ENCODE measurements at places on chromosomes 4 and X.

- H3K27me3 ChIP-seq: no peaks in the 10 kb centered on the region
- no peak overlapping the region for H3K4me3 ChIP-seq
- H3K27ac ChIP-seq: peak overlapping the region; percentile 83
- peaks cover 30% of the 10 kb centered on the region for H3K36me3 ChIP-seq
Observed at GRCh38 chr4:176357359-176358082, 37.8 kb downstream of the SPCS3 start.

GRCh38 chr4:109952612-109953011 is 39.9 kb downstream of the EGF start:
- no peaks in the 10 kb centered on the region for H3K36me3 ChIP-seq
- H3K27me3 ChIP-seq: no peaks in the 10 kb centered on the region
- H3K4me1 ChIP-seq: peaks cover 10% of the 10 kb centered on the region
- no peak for DNase-seq
- H3K27ac ChIP-seq: no peak overlapping the region
- no peak overlapping the region for H3K4me3 ChIP-seq

- DNase-seq: no peak
- no peaks in the 10 kb centered on the region for H3K27me3 ChIP-seq
- no peak overlapping the region for H3K4me3 ChIP-seq
- H3K36me3 ChIP-seq: no peaks in the 10 kb centered on the region
- no peak overlapping the region for H3K27ac ChIP-seq
- no peaks in the 10 kb centered on the region for H3K4me1 ChIP-seq
Observed at GRCh38 chrX:122517786-122518185, 666.3 kb upstream of the GRIA3 start.

- H3K36me3 ChIP-seq: no peaks in the 10 kb centered on the region
- no peak for DNase-seq
- H3K27me3 ChIP-seq: no peaks in the 10 kb centered on the region
- no peak overlapping the region for H3K4me3 ChIP-seq
Observed at GRCh38 chr4:3360777-3361176, 68.0 kb downstream of the RGS12 start.

- H3K27me3 ChIP-seq: no peaks in the 10 kb centered on the region
- H3K27ac ChIP-seq: no peak overlapping the region
- peaks cover 12% of the 10 kb centered on the region for H3K4me1 ChIP-seq
- H3K36me3 ChIP-seq: no peaks in the 10 kb centered on the region
Observed at GRCh38 chr4:6338175-6338950, 68.7 kb downstream of the WFS1 start.

DNA sequence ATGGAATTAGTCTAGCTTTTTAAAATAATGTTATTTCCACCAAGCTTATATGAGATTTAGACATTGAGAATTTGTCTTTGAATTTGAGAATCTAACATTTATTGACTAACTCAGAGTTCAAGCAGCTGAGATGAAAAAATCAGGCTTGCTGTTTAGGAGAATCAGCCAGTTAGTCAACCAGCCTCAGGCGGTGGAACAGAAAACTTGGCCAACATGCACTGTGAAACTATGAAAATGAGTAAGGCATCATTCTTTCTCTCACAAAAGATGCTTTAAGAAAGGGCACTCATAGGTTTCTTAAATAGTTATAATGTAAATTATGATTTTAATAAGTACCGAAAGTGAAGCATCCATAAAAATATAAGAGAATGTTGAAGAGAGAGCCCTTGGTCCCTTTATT is 84.2 kb downstream of the NFKB1 start:
- H3K27me3 ChIP-seq: no peaks in the 10 kb centered on the region
- H3K4me1 ChIP-seq: no peaks in the 10 kb centered on the region
- no peak for DNase-seq
- H3K4me3 ChIP-seq: no peak overlapping the region

GRCh38 chr4:20408611-20409010 is 156.9 kb downstream of the SLIT2 start:
- no peaks in the 10 kb centered on the region for H3K36me3 ChIP-seq
- H3K27me3 ChIP-seq: no peaks in the 10 kb centered on the region
- DNase-seq: no peak
- H3K4me3 ChIP-seq: no peak overlapping the region
- no peak overlapping the region for H3K27ac ChIP-seq
- no peaks in the 10 kb centered on the region for H3K4me1 ChIP-seq

DNA sequence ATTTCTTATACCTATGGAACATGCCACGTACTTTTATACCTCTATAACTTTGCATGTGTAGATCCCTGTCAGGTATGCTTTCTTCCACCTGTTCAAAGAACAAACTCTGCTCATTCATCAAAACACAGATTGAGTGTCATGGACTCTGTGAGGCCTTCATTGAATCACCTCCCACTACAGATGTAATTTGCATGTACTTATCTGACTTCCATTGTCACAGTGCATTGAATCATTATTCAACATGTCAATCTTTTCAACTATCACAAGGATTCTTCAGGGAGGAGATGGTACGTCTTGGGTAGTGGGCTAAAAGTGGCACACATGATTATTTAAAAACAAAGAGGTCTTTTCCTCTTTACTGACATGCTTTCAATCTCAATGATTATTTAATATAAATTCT is 24.1 kb downstream of the SPOCK3 start:
- no peaks in the 10 kb centered on the region for H3K36me3 ChIP-seq
- H3K4me3 ChIP-seq: no peak overlapping the region
- no peak overlapping the region for H3K27ac ChIP-seq
- no peaks in the 10 kb centered on the region for H3K4me1 ChIP-seq
- no peaks in the 10 kb centered on the region for H3K27me3 ChIP-seq
- DNase-seq: no peak

DNA sequence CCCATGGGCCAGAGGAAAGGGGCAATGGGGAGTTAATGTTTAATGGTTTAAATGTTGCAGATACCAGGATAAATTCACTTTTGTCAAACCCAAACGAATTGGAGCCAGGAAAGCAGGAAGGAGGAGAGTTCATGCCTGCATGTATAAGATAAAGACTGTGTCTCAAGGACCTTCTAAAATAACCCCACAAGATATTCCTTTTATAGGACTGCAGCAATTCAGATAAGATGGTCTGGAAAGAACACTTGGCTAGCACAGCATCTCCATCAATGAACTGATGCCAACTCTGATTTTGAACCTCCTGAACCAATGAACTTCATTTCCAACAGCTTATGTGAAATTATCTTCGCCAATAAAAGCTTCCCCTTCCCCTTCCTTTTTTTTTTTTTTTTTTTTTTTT is 31.3 kb upstream of the LONRF3 start:
- DNase-seq: no peak
- no peaks in the 10 kb centered on the region for H3K4me1 ChIP-seq
- H3K27ac ChIP-seq: no peak overlapping the region
- H3K4me3 ChIP-seq: no peak overlapping the region
- H3K36me3 ChIP-seq: no peaks in the 10 kb centered on the region

DNA sequence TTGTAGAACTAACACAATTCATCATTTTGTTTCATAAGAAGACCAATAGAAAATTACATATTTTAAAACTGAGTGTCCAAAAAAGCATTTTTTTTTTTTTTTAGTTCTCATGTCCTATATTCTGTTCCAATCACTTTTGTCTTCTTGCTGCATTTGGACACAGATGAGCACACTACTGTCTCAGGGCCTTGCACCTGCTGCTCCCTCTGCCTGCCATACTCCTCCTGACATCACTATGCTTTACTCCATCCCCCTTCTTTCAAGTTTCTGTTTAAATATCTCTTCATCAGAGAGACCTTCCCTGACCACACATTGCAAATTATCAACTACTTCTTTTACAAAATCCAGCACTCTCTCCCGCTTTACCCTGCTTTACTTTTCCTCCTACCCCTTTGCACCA is 230.7 kb upstream of the GK2 start:
- H3K36me3 ChIP-seq: no peaks in the 10 kb centered on the region
- no peak overlapping the region for H3K4me3 ChIP-seq
- H3K4me1 ChIP-seq: peaks cover 9% of the 10 kb centered on the region
- no peaks in the 10 kb centered on the region for H3K27me3 ChIP-seq
- no peak for DNase-seq

- no peak for DNase-seq
- H3K27ac ChIP-seq: no peak overlapping the region
- no peaks in the 10 kb centered on the region for H3K36me3 ChIP-seq
- no peaks in the 10 kb centered on the region for H3K4me1 ChIP-seq
- no peak overlapping the region for H3K4me3 ChIP-seq
Observed at GRCh38 chrX:141662781-141663180, 35.8 kb downstream of the SPANXD start.

DNA sequence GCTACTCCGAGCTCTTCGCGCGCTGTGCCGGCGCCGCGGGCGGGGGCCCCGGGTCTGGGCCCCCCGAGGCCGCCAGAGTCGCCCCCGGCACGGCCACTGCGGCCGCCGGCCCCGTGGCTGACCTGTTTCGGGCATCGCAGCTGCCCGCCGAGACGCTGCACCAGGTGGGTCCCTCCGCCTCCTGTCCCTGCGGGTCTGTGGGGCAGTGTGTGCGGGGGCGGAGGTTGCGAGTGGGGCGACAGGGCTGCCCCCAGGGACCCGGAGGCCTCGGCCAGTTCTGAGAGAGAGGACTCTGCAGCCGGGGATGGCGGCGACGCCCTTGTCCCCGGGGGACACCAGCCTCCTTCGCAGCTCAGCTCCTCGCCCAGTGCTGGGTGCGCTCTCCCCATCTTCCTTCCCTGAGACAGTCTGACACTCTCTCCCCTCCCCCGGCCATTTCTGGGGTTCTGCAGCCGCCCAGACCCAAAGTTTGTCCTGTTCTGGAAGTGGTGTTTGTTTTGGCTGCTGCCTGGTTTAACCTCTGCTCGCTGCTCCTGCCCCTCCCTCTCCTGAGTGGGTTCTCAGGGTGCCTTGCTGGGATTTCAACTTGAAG is 609 bp downstream of the REPS2 start:
- H3K27me3 ChIP-seq: peaks cover 17% of the 10 kb centered on the region
- no peak for DNase-seq
- H3K4me3 ChIP-seq: peak overlapping the region; percentile 55

DNA sequence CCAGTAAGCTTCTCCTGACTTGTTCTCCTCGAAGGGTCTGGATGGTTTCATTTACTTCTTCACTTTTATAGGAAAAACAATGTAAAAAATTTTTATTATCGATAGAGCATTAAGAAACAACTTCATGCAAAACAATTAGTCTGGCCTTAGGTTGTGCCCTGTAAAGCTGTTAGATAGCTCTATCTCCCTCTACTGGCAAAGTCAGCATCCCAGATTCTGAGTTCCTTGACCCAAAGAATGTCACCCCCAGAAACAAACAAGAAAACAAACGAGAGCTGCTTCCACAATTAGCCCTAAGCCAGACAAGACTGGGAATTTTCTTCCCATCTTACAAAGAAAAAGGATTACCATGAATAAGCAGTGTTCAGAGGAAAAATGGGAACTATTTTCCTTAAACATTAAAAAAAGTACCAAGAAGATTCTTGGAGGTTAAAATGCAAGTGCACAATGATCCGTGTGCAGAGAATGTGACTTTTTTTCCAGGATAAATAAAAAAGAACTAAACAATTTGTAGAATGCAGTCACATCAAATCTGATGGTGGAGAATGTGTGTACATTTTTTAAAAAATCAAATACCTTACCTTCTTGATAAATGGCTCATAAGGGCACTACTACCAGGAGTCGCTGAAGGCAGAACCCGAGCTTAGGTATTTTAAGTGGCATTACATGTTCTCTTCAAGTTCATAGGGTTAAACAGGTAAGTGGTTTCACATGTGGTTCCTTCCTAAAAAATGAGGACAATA is 293.2 kb downstream of the FBXO8 start:
- no peak overlapping the region for H3K27ac ChIP-seq
- no peaks in the 10 kb centered on the region for H3K36me3 ChIP-seq
- H3K4me1 ChIP-seq: no peaks in the 10 kb centered on the region

DNA sequence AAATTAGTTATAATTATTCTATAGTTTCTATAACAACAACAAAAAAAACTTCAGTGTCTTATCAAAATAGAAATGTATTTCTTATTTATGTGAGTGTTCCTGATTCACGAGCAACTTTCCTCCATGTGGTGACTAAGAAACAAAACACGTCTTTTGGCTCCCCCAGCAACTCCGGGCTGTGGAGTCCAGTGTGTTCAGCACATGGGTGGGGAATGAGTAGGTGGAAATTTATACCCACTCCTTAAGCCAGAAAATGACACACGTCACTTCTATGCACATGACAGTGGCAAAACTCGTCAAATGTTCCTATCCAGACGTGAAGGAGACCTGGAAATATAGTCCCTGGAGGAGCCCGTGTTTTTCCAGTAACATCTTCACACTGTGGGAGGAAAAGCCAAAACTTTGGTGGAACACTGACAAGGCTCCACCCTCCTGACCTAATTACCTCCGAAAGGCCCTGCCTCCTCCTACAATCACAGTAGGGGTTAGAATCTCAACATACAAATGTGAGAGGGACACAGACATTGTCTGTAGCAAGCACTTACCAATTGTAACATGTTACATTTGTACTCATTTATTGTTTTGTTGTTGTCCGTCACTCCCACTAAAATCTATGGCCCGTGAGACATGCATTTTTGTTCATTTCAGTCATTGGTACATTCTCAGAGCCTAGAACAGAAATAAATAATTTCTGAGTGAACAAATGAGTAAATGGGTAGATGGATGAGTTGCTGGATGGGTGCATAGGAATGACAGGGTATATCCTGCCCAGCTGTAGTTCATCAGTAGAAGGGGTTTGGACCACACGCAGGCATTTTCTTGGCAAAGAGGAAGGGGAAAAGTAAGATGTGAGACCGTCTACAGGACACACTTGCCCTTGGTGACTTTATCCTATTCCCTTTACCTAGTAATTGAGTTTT is 605.8 kb upstream of the TENM3 start:
- no peaks in the 10 kb centered on the region for H3K4me1 ChIP-seq
- no peaks in the 10 kb centered on the region for H3K27me3 ChIP-seq
- no peak overlapping the region for H3K4me3 ChIP-seq
- H3K36me3 ChIP-seq: no peaks in the 10 kb centered on the region
- no peak overlapping the region for H3K27ac ChIP-seq

DNA sequence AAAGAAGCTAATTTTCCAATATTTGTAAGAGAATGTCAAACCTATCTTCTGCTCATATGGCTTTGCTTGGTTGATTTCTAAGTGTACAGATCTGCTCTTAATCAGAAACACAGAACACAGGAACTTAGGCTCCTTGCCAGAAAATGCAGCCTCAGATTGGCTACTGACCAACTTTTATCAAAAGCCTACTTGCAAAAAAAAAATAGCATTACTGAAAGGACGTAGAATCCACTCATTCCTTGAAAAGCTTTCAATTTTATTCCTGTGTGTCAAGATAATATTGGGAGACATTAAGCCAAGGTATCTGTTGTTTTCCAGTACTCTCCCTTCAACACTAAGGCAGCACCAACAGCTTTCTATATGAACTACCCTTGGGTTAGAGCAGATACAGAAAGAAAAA is 127.6 kb upstream of the INTU start:
- no peak overlapping the region for H3K27ac ChIP-seq
- no peak overlapping the region for H3K4me3 ChIP-seq
- no peak for DNase-seq

Data from GM23338 (cell line).